ENCODE measurements at places on chromosomes 6 and 20.

GRCh38 chr6:145813285-145814034, 1.1 kb downstream of the FBXO30 start:
- no peak for DNase-seq

- DNase-seq: no peak
Measured at GRCh38 chr6:51951924-51952323, 135.5 kb downstream of the PKHD1 start.

DNA sequence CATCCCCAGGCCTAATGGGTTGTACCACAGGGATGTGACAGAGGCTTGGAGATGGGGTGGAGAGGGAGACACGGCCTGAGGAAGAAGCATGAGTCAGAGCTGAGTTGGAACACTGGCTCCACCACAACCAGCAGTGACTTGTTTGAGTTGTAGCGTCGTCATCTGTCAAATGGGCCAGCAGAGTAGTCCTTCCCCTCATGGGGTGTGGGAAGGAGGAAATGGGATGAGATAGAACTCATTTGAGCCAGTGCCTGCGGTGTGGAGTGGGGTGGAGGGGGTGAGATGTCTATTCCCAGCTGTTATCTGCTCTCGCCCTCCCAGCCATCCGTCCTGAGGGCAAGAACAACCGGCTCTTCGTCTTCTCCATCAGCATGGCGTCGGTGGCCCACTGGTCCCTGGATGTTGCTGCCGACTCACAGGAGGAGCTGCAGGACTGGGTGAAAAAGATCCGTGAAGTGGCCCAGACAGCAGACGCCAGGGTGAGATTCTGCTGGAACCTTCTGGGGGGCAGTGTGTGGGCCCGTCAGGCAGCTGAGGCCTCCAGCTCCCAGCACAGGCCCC, 32.5 kb downstream of the PLCG1 start:
- DNase-seq: no peak

DNA sequence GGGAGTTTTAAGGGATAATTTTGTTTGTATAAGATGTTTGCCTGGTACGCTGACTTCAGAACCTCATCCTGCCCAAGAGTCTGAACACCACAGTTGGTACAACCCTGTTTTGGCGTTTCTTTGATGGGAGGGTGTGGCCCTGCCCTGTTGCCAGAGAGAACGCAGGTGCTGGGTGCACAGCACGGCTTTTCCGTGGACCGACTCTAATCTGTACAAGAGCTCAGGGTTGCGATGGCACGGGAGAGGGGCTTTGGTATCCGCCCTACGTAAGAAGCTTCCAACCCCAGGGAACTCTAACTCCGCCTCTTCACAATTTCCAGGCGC, 1.3 kb downstream of the CYP24A1 start:
- no peak for DNase-seq

GRCh38 chr6:107689951-107690642, 134.0 kb downstream of the SCML4 start:
- no peak for DNase-seq

DNA sequence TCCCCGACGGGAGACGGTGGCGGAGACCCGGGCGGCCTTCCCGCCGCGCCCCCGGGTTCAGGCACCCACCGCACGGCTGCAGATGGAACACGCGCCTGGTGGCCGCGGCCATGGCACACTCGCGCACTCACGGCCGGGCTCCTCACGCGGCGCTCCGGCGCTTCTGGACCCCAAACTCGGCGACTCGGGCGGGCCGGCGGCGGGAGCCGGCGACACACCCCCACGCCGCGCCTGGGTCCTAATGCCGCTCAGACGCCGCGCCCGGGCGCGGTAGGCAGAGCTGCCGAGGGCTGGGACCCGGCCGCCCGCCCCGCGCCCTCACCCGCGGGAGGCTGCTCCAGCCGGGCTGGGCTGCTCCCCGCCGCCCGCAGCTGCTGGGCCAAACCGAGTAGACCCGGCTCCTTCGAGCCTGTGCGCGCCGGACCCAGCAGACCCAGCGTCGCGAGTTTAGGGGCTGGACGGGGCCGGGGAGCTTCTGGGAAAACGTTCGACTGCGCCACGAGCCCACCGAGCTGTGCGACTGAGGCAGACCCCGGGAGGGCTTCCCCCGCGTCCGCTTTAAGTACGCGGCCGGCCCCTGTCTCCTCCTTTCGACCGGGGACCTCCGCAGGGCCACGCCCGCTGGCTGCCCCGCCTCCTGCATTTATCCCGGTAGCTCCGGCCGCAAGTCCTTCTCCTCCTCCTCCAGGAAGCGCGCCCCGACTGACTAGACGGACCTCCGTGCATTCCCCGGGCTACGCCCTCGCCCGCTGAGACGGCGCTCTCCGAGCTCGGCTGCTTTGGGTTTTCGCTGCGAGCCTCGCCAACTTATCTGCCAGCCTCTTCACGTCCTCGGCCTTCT, at the start of gene SLC4A11:
SLC4A11 (minus strand) TSS at position 165 of the 841 bp plus-strand sequence; CDS start at position 112, 53 bp downstream.
- peak; percentile 39 for DNase-seq

- DNase-seq: peak; percentile 20
Measured at GRCh38 chr6:128327890-128328289, 192.5 kb downstream of the PTPRK start.

DNA sequence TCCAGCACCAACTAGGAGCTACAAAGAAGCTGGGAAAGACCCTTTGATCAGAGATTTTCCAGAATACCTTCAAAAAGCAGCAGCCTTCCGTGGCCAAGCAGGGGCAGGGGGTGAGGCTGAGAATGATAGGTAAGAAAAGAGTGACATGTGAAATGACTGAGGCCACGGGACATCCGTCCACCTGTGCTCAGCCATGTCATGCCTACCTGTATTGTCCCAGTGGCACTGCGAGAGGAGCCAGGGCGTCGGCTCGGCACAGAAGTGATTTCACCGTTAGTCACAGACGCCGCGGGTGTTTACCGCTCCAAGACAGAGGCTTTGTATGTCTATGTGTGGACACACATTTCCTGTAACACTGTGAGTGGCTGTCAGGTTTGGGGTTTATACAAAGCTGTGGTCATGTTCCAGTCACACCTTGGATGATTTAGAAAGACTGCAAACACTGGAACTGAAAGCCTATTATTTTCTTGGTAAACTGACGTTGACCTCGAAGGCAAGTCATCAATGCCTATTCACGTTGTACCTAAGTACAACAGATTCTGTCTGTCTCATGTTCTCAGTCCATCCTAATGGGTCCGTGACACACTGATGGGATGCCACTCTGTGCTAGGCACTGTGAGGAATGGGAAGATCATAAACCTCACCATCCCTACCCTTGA, 32.1 kb upstream of the JAG1 start:
- peak; percentile 61 for DNase-seq

GRCh38 chr6:167737205-167737830, 89.4 kb upstream of the AFDN start:
- DNase-seq: no peak

GRCh38 chr20:36107881-36108280, 46.7 kb upstream of the EPB41L1 start:
- DNase-seq: no peak

DNA sequence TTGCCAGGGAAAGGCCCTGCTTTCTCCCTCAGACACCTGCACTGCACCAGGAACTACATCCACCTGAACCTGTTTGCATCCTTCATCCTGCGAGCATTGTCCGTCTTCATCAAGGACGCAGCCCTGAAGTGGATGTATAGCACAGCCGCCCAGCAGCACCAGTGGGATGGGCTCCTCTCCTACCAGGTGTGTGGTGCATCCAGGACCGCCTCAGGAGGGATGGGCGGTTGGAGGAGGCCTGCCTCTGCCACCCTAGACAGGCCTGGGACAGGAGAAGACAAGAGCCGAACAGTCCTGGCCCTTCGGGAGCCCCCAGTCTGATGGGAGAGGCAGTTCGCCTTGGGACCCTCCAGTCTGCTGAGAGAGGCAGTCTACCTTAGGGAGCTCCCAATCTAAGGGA, 24.2 kb downstream of the GLP1R start:
- no peak for DNase-seq

DNA sequence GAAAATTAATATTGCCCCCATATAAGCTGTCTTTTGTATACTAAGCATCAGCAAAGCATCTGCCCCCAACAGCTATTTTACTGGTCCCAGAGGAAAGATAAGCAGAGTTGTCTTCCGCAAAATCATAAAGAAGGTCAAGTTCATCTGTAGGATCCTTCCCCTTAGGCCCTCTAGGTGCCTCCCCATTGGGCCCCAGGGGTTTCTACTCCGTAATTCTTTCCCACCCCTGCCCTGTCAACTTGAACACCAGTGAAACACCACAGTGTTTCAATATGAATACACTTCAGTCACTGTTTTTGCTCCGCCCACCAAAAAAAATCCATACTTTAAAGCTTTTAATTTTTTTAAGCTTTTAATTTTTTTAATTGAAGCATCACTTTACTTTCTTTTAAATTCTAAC, 159.2 kb downstream of the ATXN1 start:
- no peak for DNase-seq

GRCh38 chr6:56904068-56904467, 50.8 kb upstream of the BEND6 start:
- no peak for DNase-seq

GRCh38 chr20:56806952-56807517, 177.9 kb downstream of the TFAP2C start:
- DNase-seq: no peak

DNA sequence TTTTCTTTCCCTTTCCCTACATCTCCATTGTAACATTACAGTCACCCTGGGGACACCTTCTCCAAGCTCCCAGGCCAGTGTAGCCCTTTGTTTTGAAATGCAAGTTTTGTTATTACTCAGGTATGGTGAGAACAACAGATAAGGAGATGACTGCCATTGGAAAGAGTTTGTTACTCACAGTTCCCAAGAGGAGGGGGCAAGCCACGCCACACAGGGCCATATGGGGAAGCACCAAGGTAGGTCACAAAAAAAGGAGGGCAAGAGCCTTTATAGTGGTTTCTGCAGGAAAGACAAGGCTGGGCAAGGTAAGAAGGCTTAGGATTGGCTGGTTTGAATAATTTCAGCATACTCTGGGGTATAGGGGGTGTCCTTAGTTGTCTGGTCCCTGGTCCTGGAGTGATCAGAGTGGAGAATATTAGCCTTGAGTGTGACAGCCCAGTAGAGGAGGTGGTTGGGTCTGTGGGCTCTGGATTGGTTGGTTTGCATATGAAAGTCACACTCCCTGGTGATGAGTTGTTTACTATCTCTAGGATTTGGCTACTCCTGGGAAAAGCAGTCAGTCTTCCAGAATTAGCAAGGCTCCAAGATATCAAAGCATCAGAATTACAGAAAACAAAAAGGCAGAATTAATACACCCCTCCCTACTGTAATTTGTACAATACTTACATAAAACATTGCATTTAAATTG, 33.1 kb upstream of the SMLR1 start:
- peak; percentile 3 for DNase-seq

- DNase-seq: no peak
Measured at GRCh38 chr20:53028337-53029007, 56.3 kb downstream of the TSHZ2 start.

DNA sequence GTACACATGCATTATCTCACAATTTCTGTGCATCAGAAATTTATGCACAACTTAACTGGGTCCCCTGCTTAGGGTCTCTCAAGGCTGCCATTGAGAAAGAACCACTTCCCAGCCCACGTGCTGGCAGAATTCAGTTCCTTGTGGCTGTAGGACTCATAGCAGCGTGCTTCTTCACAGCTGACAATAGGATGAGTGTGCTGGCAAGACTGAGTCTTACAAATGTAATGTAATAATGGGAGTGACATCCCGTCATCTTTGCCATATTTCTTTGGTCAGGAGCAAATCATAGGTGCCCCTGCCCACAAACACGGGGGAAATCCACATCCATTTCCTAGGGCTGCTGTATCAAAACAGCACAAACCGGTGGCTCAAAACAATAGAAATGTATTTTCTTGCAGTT, 77.4 kb downstream of the FIG4 start:
- peak; percentile 64 for DNase-seq

DNA sequence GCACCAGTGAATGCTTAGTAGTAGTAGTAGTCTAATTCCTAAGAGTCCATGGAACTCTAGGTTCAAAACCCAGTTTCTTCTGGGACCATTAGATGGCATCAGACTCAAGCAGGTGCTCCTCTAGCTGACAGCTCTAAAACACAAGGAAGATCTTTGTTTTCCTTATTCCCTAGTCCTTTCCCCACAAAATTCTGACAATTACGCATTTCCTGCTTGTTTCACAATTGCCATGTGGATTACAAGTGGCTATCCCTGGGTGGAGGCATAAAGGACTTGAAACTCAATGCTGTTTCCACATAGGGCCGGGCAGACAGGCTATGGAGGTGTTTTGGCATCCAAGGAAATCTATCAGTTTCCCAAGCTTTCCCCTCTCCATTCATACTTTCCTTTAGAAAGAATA, 9.2 kb upstream of the HLA-DOB start:
- peak; percentile 46 for DNase-seq

DNA sequence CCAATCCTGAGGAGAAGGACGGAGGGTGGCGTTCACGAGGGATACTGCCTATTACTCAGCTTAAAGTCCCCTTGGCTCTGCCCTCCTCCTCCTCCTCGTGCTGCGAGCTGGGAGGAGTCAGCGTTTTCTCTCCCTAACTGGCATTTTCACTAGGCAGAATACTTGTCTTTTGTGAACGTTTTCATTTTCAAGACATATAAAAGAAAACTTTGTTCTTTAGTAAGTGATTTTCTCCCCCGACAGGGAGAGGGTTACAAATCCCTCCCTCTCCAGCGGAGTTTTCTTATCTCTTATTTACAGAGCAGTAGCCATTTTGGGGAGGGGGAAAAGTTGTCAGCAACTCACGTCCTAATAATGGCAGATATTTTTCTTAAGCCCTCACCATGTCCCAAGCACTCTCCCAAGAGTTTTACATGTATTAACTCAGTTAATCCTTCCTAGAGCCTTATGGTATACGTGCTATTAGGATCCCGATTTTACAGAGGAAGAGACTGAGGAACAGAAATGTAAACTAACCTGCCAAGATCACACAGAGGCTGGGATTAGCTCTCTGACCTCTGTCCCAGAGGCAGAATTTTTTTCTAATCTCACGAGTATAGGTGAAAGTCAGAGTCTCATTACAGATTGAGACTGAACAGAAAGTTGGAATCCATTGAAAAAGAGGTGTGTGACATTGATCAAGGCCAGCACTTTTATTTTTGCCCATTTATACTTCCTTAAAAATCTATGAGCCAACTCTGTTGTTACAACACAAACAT, 30.0 kb upstream of the ZNF217 start:
- DNase-seq: peak; percentile 75

GRCh38 chr20:1897965-1898464, 2.8 kb downstream of the SIRPA start:
- peak; percentile 31 for DNase-seq

DNA sequence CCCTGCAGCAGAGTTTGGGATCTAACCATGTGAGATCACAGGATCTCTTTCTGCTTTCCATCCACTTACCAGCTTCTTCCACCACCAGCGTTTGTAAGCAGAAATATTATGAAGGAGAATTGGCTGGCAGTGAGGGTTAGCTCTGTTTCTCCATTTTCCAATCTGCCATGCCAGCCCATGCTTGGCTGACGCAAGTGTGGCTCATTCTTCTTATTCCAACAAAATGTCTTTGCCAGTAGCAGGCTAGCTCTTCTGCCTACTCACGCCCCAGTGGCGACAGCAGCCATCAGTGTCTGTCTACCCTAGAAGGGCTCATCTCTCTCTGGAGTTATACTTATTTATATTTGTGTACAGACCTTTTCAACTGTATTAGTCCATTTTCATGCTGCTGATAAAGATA, 286.2 kb downstream of the FARS2 start:
- no peak for DNase-seq

All from trophoblast cell (in vitro differentiated cells and primary cell).